ENCODE measurements at places on chromosomes 1 and 21.

DNA sequence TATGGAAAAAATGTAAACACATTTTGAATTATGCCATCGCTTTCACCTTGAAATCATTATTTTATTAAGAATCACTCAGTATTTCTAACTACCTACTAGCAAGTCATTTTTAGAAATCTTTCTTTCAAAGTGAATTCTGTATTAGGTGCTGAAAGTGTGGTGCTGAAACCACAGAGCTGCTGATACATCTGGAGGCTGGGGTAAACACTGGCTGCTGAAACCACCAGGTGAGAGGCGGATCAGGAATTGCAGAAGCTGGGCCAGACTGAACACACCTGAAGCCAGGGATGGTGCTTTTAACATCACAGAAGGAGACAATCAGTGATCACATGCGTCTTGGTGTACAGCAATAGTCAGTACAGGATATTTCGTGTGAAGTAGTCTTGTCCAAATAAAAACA, 42.2 kb upstream of the KCNE1 start:
- DNase-seq: no peak

DNA sequence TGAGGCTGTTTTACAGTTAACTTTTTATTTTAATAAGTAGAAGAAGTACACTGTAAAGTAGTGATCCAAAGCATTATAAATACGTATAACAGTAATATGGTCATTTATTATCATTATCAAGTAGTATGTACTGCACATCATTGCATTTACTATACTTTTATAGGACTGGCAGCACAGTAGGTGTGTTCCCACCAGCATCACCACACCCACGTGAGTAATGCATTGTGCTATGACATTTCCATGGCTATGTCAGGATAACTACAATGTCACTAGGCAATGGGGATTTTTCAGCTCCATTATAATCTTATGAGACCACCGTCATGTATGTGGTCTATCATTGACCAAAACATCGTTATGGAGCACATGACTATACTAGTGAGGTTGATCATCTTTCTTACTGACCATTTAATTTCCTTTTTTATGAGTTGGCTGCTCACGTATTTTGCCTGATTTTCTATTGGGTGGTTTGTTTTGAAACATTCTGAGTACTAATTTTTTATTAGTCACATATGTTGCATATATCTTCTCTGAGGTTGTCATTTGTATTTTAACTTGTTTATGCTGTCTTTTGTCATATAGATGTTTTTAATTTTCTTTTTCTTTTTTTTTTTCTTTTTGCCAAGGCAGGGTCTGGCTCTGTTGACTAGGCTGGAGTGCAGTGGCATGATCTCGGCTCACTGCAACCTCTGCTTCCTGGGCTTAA, 25.3 kb upstream of the SHCBP1L start:
- no peak for DNase-seq

- no peak for DNase-seq
Measured at GRCh38 chr1:209609791-209610630, 26.5 kb downstream of the CAMK1G start.

DNA sequence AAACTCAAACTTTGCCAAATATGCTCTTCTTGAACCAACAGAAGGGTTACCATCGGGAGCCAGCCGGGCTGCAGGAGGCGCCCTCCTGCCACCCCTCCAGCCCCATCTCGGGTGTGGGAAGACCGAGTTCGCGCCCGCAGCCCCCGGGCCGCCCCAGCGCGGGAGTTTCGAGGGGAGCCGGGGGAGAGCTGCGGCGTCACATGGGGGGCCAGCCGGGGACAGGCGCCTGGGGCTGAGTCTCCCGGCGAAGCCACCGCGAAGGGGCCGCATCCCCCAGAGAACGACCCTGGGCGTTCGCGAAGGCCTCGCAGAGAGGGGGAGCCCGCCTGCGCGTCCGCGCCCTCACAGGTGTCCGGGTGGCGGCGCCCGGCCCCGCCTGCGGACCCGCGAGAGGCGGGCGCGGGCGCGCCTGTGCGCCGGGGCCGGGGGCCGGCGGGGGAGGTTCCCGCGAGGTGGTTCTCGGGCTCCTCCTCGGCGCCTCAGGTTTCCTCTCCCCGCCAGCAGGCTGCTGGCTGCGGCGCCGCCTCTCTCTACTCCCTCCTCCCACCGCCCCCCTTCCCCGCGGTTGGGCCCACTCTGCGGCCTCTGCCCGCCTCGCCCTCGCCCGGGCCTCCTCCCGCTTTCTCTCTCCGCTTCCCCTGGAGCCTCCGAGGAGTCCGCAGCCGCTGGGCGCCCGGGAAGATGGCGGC, at the start of gene RAVER2:
TSS of gene RAVER2 (plus strand) at position 584 of the 689 bp plus-strand sequence. CDS start at position 682, 98 bp downstream.
- DNase-seq: peak; percentile 69

GRCh38 chr1:65056866-65057265, 90.5 kb upstream of the JAK1 start:
- no peak for DNase-seq

- no peak for DNase-seq
Measured at GRCh38 chr1:225847610-225848009, 34.6 kb downstream of the TMEM63A start.

DNA sequence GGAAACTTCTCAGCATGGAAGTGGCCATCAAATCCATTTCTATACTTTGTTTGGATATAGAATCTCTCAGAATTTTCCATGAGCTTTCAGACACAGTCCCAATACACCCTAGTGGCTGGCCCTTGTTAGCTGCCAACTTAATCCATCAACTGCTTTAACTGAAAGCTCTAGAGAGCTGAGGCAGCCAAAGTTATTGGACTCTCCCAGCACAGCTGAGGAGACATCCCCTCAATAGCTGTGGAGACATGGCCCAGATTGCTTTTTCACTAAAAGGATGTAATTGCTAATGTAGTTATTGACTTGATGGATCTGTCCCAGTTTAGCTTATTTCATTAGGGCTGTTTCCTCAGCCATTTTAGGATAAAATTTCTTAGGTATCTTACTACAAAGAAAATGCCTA, 94.8 kb upstream of the PRMT6 start:
- DNase-seq: no peak

- no peak for DNase-seq
Measured at GRCh38 chr1:229940684-229941083, 126.4 kb upstream of the GALNT2 start.

GRCh38 chr1:198056255-198056654, 100.5 kb upstream of the NEK7 start:
- DNase-seq: no peak

DNA sequence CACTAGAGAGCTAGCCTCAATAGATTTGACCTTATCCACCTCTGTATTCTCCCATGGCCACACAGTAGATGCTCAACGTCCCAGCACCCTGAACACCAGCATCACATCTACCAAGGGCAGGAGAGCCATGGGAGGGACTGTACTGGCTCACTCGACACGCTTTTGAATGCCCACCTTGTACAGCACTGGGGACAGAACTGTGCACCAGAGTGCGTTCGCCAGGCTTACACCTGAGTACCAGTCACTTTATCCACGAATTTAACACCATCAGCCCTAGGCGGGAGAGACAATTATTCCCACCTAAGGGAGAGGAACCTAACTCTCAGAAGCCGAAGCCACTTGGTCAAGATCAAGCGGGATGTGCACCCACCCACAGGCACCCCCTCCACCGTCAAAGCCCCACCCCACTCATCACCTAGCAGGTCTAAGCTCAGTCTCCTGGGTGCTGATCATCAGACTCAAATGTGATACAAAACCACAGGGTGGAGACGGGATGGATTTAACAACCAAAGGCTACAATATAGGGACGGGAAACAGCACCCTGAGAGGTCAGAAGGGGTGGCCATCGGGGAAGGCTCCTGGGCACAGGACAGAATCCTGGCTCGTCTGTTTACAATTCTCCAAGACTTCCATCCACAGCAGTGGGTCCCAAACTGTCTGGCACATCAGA, 110.5 kb downstream of the GLIS1 start:
- DNase-seq: no peak

DNA sequence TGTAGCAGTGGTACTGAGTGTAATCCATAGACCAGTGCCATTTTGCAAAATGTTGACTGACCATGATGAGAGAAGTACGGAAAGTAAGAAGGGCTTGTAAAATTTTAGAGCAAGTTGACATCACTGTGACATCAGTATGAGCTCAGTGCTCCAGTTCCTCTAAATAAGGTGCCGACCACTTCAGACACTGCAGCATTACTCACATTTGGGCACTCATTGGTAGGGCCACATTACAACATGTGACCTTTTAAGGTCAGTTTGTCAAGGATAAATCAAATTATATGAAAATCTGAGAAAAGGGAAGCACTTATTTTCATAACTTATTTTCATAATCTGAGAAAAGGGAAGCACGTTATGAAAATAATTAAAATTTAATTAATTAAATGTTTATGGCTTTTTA, 128.0 kb upstream of the ERG start:
- no peak for DNase-seq

GRCh38 chr1:224696891-224697765, 81.0 kb downstream of the CNIH3 start:
- no peak for DNase-seq

DNA sequence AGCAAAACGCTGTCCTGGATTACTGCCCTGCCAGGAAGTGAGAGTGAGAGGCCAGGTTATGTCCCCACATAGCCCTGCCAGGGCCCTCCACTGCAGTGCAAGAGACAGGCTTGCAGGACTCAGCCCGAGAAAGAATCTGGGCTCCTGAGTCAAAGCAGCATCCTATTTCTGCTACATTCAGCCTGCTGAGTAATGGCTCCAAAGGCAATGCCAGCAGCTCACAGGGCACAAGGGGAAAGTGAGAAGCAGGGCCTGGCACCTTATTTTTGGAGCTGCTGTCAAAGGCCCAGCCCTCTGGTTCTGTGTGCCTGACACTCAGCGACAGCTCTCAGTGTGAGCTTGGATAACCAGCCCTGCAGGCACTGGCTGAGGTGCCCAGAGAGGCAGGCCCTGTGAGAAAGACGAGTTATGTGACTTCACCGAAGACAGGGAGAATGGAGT, 83.9 kb downstream of the DTL start:
- DNase-seq: no peak

DNA sequence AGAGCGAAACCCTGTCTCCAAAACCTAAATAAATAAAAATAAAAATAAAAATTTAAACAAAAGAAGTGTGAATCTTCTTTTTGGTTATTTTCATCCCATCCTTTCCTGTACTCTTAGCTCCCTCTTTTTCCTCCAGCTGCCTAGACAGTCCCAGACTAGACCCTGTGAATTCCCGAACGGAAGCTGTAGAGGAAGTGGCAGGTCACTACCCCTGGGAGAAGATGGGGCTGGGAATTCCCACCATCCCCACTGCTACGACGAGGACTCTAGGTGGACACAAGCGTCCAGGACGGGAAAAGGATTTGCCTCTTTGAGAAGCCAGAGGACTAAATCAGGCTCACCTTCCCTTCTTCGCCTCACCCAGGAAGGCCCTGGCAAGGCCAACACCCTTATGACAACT, 12.6 kb downstream of the RHBDL2 start:
- DNase-seq: no peak

DNA sequence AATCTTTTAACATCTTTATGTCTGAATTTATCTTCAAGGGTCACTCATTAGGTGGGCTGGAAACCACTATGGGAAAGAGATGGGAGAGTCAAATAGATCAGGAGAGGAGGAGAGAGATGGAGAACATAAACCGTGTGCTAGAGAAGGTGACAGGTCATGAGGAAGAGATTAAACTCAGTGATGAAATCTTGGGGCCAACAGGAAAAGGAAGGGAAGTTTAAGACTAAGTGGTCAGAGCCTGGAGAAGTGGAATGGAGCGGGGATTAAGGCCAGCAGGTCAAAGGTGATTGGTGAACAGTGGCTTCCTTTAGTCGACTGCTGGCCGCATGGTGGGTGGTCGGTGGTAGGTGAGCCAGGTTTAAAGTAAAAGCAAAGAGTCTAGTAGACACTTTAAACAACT, 169.3 kb upstream of the IVNS1ABP start:
- no peak for DNase-seq

- no peak for DNase-seq
Measured at GRCh38 chr1:39787468-39787867, 1.2 kb downstream of the BMP8B start.

All from T-helper 2 cell (primary cell).